ENCODE measurements at places on chromosomes 4 and X. TPM values are rescaled to one million over a fixed set of nuclear protein-coding genes. Genes with fewer than 3 reads are reported as not detected.
A peak's percentile ranks its signal among the peaks of the same experiment; 100 is the strongest.

- no peak for DNase-seq
Observed at GRCh38 chrX:1108501-1109445, 103.7 kb downstream of the CRLF2 start.

GRCh38 chrX:107324493-107325310, 118.3 kb downstream of the DNAAF6 start:
- DNase-seq, result peak; percentile 29

- no peak for DNase-seq
Observed at GRCh38 chrX:136310411-136310810, 9.6 kb downstream of the ADGRG4 start.

GRCh38 chr4:95596676-95597075, 47.9 kb upstream of the UNC5C start:
- DNase-seq, result no peak

DNA sequence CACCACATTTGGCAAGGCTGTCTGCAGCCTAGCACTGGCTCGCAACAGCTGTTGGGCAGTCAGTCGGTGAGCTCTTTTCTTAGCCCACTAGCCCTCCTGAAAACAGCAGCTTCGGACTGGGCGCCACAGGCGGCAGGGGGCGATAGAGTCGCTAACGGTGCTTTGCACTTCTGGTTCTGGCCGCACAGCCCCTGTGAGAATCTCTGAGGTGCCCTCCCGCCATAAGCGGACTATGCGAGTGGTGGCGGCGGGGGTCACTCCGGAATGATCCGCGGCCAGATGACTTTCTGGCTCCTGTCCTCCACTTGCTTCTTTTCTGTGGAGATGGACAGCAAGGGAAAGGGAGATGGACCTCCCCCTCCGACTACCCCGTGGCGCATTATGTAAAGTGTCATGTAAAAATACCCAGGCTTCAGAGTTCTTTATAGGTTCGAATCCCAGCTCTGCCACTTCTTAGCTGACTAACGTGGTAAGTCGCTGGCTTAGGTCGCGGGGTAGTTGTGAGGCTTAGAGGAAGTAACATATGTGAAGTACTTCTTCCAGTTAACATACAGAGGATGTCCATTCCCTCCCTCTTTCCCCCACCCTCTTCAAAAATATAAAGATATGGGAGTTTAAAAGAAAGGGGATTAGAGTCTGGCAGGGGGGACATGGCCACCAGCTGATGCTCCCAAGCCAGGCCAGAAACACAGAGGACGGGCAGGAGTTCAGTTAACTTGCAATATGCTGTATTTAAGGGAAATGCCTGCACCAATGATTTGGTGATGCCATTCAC, 11.0 kb downstream of the ARHGAP36 start:
- DNase-seq, result peak; percentile 47

The GYG2 gene
- total RNA-seq, result 9.7 TPM

The HSFX4 gene
- not detected for total RNA-seq

The TMSB15A gene
- not detected for total RNA-seq

DNA sequence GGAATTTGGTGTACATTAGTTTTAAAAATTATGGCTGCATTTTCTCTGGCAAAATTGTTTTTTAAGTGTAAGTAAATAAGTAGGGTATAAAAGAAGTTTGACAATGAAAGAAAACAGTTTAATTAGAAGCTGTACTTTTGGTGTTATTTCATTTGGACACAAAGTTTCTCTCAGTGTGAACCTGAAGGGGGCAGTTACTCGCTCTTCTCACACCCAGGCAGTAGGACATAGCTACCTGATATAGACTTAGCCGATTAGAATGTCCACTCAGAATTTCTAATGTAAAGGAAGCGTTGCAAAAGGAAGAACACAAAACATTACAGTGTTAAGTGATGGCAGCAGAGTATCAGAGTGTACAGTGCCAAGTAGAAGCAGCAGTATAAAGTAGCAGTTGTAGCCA, 311.9 kb upstream of the TECRL start:
- DNase-seq, result no peak
